ENCODE measurements at places on chromosomes 5 and 9. TPM values are rescaled to one million over a fixed set of nuclear protein-coding genes. Genes with fewer than 3 reads are reported as not detected.

GABRP gene
- total RNA-seq: 40.8 TPM

SGCD gene
- 1.7 TPM for total RNA-seq

MXD3 gene
- total RNA-seq: 7.9 TPM

NIPBL gene
- total RNA-seq: 45.9 TPM

- DNase-seq: no peak
Observed at GRCh38 chr9:2697492-2697891, 19.8 kb upstream of the KCNV2 start.

DNA sequence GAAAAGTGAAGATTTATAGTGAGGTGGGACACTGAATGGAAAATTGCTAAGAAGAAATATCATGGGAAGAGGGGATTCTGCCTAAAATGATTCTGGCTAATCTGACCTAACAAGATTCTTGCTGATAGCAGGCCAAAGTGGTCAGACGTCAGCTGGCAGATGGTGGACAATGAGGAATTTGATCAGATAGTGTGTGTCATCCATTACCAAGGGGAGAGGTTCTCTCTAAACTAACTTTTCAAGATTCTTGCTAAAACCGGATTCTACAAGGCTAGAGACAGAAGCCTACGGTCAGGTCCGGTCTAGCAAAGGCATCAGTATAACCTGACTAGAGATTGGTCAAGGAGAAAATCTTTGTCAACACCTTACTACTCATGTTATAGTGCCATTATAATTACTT, 306.0 kb downstream of the ZNF608 start:
- DNase-seq: no peak

DNA sequence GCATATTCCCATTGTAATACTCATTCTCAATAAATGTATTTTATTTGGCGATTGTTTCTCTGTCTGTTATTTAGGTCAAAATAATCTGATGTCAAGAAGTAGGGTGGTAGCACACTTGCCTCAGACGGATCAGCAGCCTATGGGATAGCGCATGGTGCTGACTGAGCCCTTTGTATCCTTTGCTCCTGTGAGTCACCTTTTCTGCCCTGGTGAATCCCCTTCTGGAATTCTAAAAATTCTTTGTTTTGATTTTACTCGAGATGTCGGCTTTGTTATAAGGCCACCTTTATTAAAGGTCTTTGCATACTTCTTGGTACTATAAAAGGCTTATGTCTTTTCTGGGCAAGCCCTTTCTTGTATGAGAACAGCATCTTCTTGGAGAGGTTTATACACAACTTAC, 1187.8 kb downstream of the CDH9 start:
- no peak for DNase-seq

- DNase-seq: peak; percentile 64
Observed at GRCh38 chr5:2906302-2907090, 155.0 kb upstream of the IRX2 start.

GRCh38 chr9:28064241-28064815, 491.0 kb upstream of the C9orf72 start:
- DNase-seq: no peak

DNA sequence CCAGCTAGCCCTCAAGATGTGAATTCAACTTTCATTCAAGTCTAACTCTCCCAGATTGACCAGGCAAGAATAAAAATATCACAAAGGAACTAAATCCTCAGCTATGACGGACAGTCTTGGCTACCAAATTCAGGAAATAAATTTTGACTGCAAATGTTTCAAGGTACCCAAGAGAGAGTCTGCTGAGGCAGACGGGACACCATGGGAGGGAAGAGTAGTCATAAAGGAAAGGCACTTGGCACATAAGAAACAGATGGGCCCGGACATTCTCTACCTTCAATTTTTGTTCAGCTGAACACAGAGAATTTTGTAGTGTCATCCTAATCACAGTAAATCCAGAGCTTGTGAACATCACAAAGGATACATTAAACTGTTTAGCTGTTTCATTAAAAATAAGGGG, 390.0 kb downstream of the DTWD2 start:
- DNase-seq: no peak

- no peak for DNase-seq
Observed at GRCh38 chr9:116100711-116101121, 52.9 kb upstream of the PAPPA start.

DNA sequence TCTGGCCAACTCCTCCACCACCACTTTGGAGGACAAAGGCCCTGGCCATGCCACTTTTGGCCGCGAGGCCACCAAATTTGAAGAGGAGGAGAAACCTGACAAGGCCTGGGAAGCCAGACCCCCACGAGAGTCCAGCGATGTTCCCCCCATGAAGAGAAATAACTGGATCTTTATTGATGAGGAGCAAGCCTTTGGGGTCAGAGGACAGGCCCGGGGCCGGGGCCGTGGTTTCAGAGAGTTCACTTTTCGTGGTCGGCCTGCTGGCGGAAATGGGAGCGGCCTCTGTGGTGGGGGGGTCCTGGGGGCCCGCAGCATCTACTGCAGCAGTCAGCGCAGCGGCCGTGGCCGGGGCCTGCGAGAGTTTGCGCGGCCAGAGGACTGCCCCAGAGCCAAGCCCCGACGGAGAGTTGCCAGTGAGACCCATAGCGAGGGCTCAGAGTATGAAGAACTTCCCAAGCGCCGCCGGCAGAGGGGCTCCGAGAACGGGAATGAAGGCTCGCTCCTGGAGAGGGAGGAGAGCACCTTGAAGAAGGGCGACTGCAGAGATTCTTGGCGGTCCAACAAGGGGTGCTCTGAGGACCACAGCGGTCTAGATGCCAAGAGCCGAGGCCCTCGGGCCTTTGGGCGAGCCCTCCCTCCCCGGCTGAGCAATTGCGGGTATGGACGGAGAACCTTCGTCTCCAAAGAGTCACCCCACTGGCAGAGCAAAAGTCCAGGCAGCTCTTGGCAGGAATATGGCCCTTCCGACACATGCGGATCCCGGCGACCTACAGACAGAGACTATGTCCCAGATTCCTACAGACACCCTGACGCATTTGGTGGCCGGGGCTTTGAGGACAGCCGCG, 27.4 kb upstream of the POMT1 start:
- no peak for DNase-seq

DNA sequence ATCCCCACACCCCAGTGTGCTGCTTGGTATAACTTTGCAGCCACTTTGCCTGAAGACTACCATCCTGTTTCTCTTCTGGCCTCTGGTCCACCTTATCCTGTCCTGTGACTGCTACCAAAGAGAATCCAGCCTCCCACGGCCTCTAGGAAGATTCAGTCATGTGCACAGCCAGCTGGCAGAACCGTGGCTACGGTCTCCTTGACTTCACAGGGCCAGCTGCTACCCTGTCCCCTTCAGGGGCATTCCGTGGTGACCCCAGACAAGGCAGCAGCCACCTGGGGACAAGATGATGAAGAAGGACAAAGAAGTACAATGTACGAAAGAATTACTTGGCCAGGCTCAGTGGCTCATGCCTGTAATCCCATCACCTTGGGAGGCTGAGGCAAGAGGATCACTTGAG, 98.6 kb downstream of the PDE6A start:
- no peak for DNase-seq

DNA sequence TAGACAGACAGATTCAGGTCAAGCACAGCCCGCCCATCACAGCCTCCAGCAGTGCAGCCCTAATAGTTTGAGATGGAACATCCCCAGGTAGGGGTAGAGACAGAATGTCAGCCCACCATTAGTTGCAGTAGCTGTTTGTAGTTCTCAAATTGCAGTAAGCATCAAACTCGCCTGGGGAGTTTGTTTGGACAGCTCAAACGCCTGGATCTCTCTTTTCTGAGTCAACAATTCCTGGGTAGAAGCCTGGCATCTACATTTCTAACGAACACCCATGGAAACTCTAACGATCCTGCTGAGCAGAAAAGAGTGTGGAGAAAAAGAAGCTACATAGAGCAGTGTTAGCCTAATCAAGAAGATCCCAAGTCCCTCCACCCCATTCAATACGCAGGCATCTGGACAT, 59.4 kb downstream of the ADAMTS16 start:
- DNase-seq: no peak

GRCh38 chr9:77582525-77582924, 65.6 kb downstream of the GNA14 start:
- no peak for DNase-seq

GRCh38 chr5:143290125-143290524, 113.4 kb downstream of the NR3C1 start:
- DNase-seq: no peak

DNA sequence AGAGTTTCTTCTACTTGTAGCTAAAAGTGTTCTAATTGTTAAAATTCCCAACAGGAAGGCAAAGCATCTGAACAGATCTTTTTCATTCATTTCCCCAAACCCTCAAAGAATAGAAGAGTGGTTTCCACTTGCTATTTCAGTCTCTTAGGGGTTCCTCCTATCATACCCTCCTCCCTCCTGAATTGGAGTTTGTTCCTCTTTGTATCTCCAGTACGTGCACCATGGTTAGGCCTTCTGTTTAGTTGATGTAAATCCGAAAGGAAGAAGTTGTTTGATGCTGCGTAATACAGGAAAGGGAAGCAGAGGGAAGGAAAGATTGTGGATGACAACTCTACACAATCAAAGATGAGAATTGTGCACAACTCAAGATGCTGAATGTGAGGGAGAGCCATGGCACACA, 303.6 kb downstream of the PIK3R1 start:
- DNase-seq: no peak

All from lower leg skin (tissue), 4 donors.